Bronchial epithelial cell (primary cell): ENCODE measurements at places on chromosomes 3 and 15.
A peak's percentile ranks its signal among the peaks of the same experiment; 100 is the strongest.

DNA sequence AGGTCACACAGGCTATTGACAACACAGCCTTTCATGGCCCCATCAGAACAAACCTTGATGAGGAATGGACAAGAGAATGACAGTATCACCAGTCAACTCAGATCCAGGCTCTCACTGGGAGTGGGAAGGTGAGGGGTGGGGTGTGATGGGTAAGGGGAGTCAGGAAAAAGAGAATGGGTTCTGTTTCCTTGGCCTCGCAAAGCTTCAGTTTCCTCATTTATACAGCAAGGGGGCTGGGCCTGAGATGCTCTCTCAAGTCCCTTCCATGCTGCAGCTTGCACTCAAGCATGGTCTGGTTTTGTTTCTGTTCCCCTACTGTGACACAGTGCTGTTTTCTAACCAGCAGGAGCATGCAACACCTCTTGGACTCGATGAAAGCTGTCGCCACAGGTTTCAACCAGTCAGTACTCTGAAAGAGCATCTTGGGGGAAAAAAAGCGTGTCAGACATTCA lies 65.7 kb upstream of the IL12A start:
- no peak for DNase-seq

DNA sequence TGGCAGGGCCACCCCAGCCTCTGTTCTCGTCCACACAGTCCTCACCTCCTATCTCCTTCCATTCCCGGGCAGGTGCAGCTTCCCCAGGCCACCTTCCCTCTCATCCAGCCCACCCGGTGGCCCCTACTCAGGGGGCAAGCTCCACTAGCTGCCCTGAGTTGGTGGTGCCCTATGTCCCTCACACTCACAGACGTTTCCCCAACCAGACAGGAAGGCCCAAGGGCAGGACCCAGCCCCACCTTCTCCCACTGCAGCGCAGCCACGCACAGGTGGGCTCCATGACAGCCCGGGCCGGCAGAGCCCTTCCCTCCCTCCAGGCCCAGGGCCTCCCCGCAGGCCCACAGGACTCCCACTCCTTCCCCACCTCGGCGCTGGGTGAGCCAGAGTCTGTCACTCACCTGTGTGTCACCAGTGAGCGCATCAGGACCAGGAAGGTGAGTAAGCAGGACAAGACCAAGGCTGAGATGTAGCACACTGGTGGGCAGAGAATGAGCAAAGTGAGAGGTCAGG lies 11.1 kb downstream of the ISLR start:
- DNase-seq, result peak; percentile 42

- no peak for DNase-seq
These were observed 26.4 kb downstream of the RBMS3 start for GRCh38 chr3:29307295-29307694.

DNA sequence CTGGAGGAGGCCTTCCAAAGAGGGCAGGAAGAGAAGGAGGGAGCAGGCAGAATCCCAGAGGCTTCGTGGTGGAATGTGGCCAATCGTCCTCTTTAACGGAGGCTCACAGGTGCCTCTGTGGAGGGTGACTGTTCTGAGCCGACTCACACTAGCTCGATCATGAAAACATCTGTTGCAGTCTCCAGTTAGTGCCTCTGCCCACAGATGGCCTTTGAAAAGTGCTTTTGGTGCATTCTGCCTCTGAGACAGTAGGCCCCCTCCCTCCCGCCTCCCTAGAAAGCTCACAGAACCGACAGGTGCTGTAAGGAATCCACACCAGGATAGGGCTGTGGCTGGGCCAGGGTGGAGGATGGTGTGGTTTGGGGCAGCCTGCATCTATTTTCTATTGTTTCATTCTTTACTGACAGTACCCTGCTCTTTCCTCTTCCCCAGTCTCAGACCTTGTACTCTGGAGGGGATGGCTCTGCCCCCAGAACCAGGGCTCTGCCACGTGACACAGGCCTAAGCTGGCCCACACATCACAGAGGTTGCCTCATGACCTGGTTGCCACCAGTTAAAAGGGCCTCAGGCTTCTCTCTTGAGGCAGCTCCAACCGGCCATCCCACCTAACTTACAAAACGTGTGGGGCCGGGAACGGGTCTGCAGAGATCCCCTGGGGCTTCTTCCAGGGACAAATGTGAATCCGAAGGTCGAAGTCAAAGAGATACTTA lies 27.2 kb upstream of the PIGZ start:
- no peak for DNase-seq

DNA sequence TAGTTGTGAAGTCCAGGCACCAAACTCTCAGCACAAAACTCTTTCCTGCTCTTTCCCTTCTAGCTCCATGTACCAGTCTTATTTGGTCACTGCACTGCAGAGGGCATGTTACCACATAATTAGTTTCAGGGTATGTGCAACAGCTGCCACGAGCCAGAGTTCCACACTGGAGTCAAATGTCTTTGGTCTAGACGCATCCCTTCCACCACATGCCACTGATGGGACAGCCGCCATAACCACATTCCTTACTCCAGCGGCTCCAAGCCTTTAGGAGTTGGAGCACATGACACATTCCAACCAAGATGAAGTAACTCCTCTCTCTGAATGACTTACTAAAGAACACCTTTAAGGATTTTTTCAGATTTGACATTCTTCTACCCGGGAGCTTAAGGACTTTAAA lies 153.4 kb downstream of the ERC2 start:
- DNase-seq, result peak; percentile 43

GRCh38 chr15:87021751-87022150 lies 942.1 kb downstream of the AGBL1 start:
- DNase-seq, result no peak

- DNase-seq, result no peak
These were observed 63.4 kb upstream of the IL12A start for GRCh38 chr3:159925248-159925647.

DNA sequence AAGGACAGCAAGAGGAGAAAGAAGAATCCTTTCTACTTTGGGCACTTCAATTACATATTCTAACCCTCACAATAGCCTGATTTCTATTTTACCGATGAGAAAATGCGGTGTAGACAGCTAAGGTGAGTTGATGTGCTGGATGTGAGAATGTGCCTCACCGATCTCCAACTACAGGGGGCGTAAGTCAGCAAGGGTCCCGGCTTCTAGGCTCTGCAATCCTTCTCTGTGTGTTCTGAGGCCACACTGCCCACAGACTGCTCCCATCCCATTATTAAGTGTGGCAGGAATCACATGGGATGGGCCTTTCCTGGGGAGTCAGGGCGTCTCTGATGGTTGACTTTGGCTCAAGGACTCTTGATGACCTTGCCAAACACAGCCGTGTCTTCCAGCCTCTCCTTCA lies 23.6 kb upstream of the RPL35A start:
- DNase-seq, result no peak

DNA sequence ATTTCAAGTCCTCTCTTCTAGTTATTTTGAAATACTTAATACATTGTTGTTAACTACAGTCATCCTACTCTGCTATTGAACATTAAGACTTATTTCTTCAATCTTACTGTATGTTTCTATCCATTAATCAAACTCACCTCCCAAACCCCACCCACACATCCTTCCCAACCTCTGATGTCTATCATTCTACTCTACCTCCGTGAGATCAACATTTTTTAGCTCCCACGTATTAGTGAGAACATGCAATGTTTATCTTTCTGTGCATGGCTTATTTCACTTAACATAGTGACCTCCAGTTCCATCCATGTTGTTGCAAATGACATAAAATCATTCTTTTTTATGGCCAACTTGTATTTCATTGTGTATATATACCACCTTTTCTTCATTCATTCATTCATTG lies 236.6 kb upstream of the CTNNB1 start:
- DNase-seq, result no peak

DNA sequence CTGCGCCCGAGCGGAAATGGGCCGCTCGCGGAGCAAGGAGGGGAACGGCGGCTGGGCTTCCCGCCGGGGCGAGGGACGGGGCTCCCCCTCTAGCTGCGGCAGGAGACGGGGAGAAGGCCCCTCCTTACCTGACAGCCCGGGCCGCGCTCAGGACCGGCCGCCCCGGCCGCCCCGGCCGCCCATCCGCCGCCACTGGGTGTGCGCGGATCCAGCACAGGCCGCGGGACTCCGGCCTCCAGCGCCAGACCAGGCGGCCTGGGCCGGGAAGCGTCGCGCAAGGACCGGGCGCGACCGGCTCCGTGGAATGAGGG lies 296 bp downstream of the TPRA1 start:
- no peak for DNase-seq

DNA sequence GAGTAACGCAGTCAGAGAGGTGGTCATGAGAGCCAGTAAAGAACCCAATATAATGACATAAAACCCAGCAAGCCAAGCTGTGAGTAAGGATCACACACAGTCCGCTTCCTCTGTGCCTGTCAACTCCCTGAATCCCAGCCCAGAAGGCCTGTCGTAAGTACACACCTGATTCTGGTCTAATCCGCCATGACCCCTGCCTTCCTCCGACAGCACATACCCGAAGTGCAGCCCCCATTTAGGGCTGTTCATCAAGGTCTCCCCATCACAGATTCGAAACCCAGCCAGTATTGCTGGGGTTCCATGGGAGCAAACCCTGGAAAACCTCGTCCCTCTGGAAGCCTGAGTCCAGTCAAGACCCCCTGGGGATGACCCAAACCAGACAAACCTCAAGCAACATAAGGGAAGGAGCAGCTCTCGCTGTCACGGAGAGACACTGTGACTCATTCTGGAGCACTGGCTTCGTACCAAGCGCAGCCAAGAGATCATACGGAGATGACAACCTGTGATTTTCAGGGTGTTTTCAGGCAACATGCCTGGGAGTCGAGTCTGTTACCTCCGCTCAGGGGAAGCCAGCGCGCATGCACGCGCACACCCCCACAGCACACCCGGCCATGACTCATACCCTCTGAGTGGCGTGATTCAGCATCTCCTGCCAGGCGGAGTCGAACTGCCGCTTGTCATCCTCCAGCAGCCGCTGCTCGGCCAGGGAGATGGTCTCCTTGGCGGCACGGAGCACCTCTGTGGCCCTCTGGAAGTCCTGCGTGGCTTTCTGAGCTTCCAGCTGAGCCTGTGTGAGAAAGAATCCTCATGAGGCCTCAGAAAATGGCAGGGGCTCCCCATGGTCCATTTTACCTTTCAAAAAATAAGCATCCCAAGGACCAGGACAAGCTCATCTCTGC lies 63.0 kb downstream of the SH3BP5 start:
- DNase-seq, result peak; percentile 94

- DNase-seq, result peak; percentile 37
These were observed 216.1 kb downstream of the SHQ1 start for GRCh38 chr3:72632129-72632528.

GRCh38 chr3:108804966-108805365 lies 17.6 kb upstream of the TRAT1 start:
- no peak for DNase-seq

- no peak for DNase-seq
These were observed 659.5 kb downstream of the MAGI1 start for GRCh38 chr3:65379223-65379622.

GRCh38 chr3:60609446-60609845 lies 641.8 kb downstream of the FHIT start:
- DNase-seq, result no peak

GRCh38 chr3:72444656-72445223 lies 403.5 kb downstream of the SHQ1 start:
- DNase-seq, result peak; percentile 40

DNA sequence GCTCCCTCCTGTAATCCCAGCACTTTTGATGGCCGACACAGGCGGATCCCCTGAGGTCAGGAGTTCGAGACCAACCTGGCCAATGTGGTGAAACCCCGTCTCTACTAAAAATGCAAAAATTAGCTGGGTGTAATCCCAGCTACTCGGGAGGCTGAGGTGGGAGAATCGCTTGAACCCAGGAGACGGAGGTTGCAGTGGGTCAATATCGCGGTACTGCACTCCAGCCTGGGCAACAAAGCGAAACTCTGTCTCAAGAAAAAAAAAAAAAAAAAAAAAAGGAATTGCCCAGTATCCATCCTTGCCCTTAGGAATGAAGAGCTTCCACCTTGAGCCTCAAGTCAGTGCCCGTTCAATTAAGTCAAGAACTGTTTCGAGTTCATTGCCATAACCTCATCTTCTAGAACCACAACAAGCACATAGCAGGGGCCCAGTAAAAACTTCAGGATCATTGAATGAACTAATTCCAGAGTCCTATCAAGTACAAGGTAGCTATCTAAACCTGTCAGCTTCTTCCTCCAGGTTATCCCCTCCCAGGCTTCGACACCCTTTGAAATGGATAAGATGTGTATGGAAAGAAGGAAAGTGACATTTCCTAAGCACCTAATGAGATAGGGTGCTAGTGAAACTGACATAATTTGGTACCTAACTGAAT lies 826 bp downstream of the DBR1 start:
- DNase-seq, result no peak

- DNase-seq, result peak; percentile 27
These were observed 66.7 kb downstream of the RFX7 start for GRCh38 chr15:56176996-56177395.

GRCh38 chr15:45198337-45199135 lies 10.8 kb upstream of the SHF start:
- peak; percentile 90 for DNase-seq

GRCh38 chr15:54017959-54018358 lies 39.7 kb downstream of the UNC13C start:
- DNase-seq, result no peak

DNA sequence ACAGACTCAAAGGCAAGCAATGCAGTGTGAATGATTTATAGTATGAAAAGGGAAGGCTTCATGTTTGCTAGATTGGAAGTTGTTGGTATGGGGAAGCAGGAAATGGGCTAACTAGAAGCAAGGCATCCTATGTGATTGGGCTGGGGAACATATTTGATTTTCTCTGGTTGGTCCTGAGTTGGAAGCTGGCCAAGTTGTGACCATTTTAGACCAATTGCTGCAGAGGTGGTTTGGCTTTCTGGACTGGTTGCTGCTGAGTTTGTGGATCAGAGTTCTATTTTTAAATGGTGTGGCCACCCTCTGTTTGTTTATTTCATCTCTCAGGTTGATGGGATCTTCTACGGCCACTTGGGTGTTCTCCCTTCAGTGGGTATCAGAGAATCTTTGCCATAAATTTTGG lies 39.7 kb downstream of the NUDT16 start:
- no peak for DNase-seq

DNA sequence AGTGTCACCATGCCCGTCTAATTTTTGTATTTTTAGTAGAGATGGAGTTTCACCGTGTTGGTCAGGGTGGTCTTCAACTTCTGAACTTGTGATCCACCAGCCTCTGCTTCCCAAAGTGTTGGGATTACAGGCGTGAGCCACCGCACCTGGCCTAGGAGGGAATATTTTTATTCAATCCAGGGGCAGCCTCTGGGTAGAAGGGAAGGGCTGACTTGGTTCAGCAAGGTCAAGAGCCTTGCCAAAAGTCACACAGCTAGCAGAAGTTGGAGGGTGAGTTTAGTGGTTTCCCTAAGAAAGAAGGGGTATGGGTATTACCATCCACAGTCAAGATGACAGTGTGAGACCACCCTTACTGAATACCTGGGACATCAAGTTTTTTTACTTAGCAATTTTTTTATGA lies 4.9 kb upstream of the AEN start:
- DNase-seq, result no peak

DNA sequence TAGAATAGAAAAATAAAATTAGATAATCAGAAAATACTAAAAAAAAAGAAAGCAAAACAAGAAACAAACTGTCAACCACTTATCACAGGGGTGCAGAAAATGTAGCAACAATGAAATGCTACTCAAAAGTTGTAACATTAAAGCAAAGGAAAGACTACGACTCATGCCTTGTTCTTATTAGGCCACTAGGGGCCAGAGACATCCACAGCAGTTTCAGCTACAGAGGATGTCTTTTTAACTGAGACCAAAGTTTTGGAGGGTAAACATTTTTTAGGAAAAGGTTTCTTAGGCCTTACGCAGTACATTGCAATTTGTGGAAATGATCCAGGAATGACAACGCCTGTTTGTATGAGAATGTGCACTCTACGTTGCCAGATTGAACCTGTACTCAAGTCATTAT lies 15.4 kb upstream of the CADM2 start:
- no peak for DNase-seq

GRCh38 chr3:158781191-158781590 lies 20.7 kb upstream of the MFSD1 start:
- DNase-seq, result no peak

GRCh38 chr3:14620512-14620911 lies 31.1 kb upstream of the CCDC174 start:
- DNase-seq, result no peak
